Right lung (tissue), 10 donors: ENCODE measurements at places on chromosomes 5 and 9.

- no peak for DNase-seq
Observed at GRCh38 chr9:117104716-117105495, 310.0 kb downstream of the ASTN2 start.

DNA sequence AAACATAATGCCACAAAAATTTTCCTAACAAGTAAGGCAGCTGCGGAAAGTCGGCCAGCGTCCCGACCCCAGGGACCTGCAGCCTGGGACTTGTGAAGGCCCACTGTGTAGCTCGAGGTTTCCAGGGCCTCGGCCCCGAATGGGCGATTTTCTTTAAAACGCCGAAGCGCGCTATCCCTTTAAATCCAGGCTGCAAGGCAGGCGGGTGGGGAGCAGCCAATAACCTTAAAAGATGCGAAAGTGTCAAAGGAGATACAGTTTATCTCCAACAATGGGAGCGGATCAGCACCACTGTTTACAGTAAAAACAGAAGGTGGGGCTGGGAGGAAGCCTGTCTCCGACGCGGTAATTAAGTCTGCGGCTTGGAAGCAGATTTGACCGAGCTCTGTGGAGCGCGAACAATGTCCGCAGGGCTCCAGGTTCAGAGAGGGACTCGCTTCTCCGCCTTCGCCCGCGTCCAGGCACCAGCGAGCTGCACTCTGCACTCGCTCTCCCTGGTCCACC, 1.7 kb upstream of the ZSWIM6 start:
- no peak for DNase-seq

DNA sequence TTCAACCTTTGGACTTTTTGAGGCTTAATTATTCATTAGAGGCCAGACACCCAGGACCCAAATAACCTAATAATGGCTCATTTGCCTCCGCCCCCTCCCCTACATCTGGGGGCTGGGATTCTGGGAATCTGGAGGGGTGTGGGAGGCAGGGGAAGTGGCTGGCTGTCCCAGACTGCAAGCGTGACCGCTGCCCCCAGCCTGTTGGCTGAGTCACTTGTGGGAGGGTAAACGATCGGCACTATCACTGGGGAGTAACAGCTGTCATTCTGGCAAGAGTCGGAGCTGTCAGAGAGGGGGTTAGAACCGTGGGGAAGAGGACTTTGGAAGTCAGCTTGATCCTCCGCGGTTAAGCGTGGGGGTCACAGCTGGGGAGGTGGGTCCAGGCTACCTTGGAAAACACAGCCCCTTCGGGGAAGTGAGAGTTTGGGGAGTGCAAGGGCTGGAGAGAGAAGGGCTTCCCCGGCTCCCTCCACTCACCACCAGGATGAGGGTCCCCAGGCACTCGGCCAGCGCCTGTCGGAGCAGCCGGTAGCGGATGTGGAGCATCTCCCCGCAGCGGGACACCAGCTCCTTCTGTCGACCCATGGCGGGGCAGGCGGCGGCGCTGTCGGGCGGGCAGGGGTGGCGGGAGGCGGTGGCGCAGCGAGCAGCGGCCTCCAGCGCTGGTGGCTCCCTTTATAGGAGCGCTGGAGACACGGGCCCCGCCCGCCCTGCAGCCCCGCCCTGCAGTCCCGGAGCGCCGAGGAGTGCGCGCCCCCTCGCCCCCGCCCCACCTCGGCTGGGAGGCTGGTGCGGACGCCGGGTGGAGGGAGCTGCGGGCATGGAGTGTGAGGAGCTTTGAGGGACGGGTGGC, at the start of gene AQP3:
AQP3 (minus strand) TSS at position 648 of the 853 bp plus-strand sequence; CDS start at position 585, 63 bp downstream.
- DNase-seq = peak; percentile 57

- DNase-seq = no peak
Observed at GRCh38 chr9:21782205-21782604, 20.2 kb upstream of the MTAP start.

DNA sequence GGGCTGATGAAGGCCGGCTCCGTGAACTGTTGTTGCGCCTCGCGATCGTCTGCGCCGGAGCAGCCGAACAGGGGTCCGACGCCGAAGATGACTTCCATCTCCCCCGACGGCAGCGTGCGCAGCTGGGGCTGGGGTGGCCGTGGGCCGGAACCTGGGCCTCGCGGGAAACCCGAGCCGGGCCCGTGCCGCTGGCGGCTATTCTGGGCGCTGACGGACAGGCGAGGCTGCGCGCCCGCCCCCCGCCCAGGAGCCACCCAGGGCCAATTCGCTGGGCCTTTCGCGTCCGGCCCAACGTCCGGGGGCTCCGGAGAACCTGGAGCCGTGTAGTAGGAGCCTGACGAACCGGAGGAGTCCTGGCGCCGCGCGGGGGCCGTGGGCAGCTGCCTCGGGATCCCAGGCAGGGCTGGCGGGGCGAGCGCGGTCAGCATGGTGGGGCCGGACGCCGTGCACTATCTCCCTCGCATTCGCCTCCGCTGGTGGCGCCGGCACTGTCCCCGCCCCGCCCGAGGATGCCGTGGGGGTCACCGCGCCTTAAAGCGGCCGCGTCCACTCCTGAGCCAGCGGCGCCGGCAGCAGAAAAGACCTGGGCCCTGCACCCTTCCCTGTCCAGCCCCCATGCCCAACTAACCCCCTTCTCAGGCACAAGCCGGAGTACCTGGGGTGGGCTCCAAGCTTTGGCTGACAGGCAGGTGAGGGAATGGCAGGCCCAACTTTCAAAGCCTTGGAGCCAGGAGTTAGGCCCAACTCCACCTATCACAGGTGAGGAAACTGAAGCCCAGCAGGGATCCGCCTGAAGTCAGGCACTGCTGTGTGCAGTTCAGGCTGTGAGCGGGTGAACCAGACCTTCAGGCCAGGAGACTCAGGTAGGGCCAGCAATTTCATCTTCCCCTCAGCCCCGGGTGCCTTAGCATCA, at the start of gene PROB1:
PROB1 (minus strand) TSS at position 451 of the 913 bp plus-strand sequence; CDS start at position 428, 23 bp downstream.
- DNase-seq = no peak

DNA sequence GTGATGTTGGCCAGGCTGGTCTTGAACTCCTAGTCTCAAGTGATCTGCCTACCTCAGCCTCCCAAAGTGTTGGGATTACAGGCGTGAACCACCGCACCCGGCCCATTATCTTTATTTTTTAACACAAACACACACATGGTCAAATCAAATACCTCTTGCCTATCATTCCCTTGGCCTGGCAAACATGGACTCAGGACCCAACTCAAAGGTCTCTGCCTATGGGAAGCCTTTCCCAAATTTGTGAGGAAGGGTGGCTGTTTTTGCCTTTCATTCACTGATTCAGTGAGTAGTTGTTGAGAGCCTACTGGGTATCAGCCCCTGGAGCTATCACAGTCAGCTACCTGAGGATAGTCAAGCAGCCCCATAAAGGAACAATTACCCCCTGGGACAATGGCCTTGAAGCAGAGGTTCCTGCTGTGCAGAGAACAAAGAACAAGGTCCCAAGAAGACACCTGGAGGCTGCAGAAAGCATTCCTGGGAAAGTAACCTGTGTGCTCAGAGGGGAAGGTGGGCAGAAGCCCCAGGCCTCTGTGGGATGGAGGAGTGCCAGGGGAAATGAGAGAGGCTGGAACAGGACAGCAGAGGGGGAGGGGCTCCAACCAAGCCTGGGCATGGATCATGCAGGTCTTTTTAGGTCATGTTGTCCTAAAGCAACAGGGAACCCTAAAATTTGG, 126.4 kb downstream of the CRB2 start:
- DNase-seq = no peak

DNA sequence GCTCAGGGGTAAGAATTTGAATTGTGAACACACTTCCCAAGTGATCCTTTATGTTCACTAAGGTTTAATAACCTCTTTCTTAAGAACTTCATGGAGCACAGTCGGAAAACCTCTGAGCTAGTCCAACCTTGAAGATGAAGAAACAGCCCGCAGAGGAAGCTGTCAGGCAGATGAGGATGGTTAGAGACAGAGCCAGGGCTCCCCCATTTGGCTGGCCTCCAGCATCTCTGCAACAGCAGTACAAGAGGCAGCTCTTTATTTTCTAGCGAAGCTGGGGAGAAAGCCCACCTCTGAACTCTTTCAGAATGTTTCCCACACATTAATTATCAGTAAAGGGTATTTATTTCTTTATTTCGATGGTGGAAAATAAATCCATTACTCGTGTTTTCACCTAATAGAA, 350.8 kb downstream of the DMRT2 start:
- no peak for DNase-seq

DNA sequence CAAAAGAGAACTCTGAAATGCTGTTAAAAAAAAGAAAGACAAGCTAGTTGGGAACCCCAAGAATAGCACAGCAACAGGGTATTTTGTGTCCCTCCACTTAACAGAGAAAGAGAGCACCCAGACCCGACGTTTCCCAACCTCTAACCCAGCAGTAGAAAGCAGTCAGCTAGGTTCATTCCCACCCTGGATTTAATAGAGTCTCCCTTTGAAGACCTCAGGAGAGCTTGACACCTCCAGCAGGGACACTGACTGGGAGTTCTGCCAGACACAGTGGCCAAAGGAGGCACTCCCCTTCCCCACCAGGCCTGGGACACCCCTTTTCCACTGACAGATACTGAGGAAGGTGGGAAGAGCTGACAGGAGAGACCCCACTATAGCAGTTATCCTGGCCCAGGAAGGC, 337.5 kb upstream of the MSX2 start:
- DNase-seq = no peak

GRCh38 chr5:25544652-25545249, 900.0 kb upstream of the CDH10 start:
- peak; percentile 7 for DNase-seq

DNA sequence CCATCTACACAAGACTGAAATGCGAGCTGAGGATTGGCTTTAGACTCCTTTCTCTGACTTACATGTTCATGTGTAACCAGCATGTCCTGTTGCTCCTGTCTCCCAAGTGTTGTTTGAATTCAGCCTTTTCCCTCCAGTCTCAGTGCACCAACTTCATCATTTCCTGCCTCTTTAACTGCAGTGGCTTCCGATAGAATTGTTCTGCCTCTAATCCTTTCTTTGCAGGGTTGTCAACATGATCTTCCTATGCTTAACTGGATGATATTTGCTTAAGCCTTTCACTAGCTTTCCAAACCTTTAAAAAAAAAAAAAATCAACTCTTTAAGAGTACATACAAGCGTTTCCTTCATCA, 6.7 kb upstream of the FYB1 start:
- DNase-seq = no peak

DNA sequence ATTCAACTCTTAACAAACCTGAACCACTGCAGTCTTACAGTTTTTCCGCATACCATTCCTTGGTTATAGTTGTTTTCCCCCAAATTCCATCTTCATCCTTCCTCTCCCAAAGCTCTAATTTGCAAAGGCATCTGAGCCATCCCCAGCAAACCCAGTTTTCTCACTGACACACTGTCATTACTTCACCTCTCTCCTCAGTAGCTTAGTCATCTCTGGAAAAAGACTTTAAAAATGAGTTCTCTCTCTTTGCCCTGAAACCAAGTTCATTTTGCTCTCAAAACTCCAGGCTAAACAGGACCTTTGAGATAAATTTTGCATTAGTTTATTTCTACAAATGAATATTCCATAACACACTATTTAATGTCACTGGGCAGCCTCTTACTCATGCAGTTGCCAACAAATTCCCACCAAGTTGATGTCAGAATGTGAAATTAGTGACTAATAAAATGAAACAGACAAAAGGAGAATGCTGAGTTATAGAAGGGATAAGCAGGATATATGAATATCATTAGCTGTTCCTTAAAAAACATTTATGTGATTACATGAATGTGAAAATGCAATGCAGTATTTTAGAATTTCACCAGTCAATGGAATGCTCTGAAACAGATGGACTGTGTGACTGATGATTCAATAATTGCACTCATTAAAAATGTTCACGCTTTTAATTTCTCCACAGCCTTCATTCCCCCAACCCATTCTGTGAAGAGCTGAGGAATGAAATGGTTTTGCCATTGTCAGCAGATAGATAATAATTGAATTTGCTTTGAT, 107.4 kb upstream of the DMAC1 start:
- peak; percentile 21 for DNase-seq

GRCh38 chr5:160959804-160960203, 107.8 kb upstream of the ATP10B start:
- no peak for DNase-seq

GRCh38 chr5:252546-252945, 18.9 kb upstream of the PDCD6 start:
- DNase-seq = no peak

DNA sequence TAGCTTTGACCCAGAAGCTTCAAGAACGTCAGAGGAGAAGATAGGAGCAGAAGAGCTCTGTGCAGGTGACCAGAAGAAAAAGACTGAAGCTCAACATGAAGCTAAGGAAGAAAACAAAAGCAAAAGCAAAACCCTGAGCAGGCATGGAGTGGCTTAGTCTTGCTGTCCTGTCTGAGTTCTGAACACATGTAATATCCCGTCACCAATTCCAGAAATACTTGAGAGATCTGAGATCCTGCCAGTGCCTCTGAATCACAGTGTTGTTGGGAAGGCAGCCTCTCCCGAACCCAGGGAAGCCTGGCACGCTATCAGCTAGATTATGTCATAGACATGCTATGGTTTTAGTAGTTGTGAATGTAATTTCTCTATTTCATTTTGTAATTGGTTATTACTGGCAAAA, 235.7 kb downstream of the ICE1 start:
- DNase-seq = no peak

GRCh38 chr5:112929336-112930081, 7.5 kb upstream of the REEP5 start:
- DNase-seq = no peak

DNA sequence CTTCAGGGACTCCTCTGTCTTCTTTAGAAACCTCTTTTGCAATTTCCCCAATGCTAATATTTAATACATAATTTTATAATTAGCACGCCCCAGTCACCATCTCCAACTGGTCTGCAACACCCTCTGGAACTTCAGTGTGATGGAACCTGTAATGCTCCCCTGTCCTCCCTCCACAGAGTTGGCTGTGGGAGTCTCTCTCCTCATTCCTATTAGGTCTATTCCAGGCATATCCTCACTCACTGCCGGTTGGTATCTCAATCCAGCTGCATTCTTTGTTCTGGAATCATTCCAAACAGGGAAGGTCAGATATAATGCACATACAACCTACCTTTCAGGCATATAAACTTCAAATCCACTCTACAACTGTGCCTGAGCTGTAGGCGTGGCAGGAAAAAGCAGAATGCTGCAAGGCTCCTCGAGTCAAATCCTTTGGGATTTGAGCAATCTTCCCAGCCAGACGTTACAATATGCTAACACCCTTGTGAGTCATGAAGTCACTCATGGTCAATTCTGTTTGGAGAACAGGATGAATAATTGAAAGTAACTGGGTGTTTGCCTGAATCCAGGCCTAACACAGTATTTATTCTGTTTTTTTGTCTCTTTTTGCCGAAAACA, 293.8 kb downstream of the CWC27 start:
- DNase-seq = no peak

GRCh38 chr9:95780121-95780520, 95.4 kb upstream of the ERCC6L2 start:
- DNase-seq = no peak
